Prostate gland (tissue), 2 donors: ENCODE measurements at places on chromosomes 12 and 14. TPM values are rescaled to one million over a fixed set of nuclear protein-coding genes. Genes with fewer than 3 reads are reported as not detected.

The IAPP gene
- total RNA-seq: not detected

DNA sequence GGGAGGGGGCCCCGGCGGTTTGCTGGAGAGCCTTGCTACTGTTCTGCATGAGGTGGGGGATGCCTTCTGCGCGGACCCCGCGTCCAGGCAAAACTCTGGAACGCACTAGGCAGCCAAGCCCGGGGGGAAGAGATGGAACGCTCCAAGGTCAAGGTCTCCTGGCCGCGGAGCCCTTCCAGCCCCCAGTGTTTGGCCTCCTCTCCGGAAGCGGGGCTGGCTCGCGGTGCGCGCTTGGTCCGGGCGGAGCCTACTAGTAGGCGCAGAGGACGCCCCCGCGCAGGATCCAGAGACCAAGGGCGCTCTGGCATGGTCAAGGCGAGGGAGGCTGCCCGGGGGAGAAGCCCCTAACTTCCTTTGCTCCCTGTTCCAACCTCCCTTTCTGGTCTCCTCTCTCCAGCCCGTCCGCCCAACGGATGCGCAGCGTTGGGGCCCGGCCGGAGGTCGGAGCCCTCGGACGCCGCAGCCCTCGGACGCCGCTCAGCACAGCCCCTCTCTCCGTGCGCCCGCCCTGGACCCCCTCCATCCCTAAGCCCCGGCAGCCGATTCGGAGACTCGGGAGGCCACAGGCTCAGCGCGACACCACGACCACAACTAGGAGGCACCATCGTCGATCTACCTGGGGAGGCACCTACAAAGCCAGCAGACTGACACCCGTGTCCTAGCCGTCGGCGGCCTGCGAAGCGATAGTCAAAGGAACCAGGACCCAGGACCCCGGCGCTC, 669 bp upstream of the KCNK13 start:
- peak overlapping the region; percentile 29 for H3K4me3 ChIP-seq
- no peaks in the 10 kb centered on the region for H3K4me1 ChIP-seq
- peaks cover 5% of the 10 kb centered on the region for H3K27me3 ChIP-seq
- H3K27ac ChIP-seq: no peak overlapping the region
- no peaks in the 10 kb centered on the region for H3K36me3 ChIP-seq

DNA sequence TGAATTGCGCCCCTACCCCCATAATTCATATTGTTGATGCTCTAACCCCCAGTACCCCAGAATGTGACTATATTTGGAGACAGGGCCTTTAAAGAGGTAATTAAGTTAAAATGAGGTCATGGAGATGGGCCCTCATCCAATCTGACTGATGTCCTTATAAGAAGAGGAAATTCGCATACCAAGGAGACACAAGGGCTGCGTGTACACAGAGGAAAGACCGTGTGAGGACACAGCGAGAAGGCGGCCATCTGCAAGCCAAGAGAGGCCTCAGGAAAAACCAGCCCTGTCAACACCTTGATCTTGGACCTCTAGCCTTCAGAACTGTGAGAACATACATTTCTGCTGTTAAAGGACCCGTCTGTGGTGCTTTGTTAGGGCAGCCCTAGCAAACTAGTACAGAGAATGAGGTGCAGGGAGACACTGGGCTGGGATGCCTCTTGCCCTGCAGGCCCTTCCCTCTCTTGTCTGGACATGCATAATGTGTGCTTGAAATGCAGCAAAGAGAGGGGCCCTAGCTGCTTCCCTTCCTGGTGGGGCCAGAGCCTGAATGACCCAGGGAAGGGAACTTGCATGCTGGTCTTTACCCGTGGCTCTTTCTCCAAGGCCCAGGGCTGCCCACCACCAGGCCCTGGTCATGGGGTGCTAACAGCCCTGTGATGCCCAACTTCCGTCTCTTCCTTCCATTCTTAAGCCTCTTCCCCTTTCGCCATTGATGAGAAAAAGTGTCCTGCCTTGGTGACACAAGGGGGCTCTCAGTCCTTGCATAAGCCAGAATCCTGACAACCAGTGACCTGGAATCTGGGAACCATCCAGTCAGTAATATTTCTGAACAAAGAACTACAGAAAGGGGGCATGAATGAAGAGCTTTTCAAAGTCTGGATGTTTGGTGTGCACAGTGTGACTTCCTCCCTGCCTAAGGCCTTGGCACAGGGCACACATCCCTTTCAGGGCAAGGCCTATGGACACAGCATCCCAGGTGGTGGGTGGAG, 50.0 kb upstream of the GPATCH2L start:
- no peaks in the 10 kb centered on the region for H3K4me1 ChIP-seq
- no peaks in the 10 kb centered on the region for H3K27me3 ChIP-seq
- H3K4me3 ChIP-seq: no peak overlapping the region
- H3K27ac ChIP-seq: peak overlapping the region; percentile 31
- no peaks in the 10 kb centered on the region for H3K36me3 ChIP-seq
- no peak for DNase-seq

DNA sequence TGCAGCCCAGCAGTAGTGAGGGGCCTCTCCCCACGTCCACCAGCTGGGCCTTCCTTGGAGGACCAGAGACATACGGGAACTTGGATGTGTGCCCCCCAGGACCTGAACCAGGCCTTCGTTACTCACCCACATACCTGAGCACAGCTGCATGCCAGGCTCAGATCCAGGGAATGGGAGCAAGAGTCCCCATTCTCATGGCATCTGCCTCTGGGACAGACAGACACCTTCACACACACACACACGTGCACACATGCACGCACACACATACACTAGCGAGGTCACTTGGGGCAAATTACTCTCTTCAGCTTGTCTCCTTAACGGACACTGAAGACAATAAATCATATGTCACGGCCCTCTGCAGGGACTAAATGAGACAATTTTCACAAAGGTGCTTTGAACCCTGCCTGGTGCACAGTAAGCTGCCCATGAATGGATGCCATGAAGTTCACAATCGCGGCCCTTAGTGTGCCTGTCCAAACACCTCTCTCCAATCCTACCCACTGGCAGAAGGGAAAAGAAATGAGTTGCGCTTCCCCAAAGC, 5.7 kb downstream of the SCARB1 start:
- H3K4me1 ChIP-seq: no peaks in the 10 kb centered on the region
- H3K27ac ChIP-seq: no peak overlapping the region
- no peaks in the 10 kb centered on the region for H3K27me3 ChIP-seq

DNA sequence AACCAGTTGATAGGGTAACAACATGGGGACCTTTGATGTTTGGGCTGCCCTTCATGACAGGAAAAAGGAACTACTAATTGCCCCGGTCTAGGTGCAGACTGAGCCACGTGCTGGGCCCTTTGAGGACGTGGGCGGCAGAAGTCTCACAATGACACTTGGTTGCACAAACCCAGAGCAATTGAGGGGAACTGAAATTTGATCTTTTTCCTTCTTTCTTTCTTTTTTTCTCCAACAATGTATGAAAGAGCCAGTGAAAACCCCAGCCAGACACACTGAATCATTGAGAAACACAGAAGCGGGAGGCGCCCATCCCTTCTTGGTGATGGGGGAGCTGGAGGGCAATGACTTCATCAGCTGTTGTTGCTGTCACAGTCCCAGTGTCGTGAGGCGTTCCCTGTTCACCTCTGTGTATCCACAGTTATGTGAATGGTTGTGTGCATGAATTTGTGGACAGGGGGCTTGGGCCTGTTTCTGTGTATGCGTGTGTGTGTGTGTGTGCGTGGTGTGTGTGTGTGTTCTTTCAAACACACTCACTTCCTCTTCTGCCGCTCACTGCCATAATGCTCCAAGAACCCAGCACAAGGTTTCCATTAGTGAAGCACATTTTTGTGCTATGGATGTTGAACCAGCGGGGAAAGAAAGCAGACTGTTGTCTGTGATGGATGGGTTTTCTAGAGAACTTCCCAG, 137.5 kb upstream of the CCND2 start:
- no peak overlapping the region for H3K27ac ChIP-seq
- H3K4me3 ChIP-seq: no peak overlapping the region
- peaks cover 2% of the 10 kb centered on the region for H3K27me3 ChIP-seq
- H3K4me1 ChIP-seq: no peaks in the 10 kb centered on the region
- no peak for DNase-seq

DNA sequence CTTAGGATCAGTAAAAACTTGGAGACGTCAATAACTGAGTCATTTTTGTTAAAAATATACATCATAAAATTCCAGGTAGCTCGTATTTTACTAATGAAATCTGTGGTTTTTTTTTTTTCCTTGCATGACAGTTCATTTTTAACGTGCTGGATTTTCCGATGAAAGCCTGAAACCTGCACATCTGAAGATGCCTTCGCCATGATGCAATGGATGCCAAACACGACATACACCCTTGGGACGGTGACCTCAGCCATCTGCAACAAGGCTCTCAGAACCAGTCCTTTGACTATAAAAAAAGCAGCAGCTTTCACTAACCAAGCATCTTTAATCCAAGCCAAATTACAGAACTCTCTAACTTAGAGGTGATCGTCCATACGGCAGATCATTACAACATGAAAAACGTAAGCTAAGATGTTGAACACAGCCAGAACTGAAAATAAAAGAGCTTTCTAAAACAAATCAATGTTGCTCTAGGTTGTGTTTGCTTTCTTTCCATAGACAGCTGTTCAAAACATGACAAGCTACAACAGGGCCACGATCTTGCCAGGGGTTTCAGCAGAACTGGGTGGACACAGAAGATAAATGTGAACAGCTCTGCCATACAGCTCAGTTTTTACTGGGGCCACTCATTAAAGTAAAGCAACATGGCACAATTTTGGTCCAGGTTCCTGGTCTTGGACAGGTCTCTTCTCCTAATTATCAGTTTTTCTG, 7.8 kb downstream of the NIN start:
- no peaks in the 10 kb centered on the region for H3K36me3 ChIP-seq
- no peak overlapping the region for H3K4me3 ChIP-seq
- DNase-seq: no peak
- H3K4me1 ChIP-seq: no peaks in the 10 kb centered on the region
- no peaks in the 10 kb centered on the region for H3K27me3 ChIP-seq

- H3K4me1 ChIP-seq: no peaks in the 10 kb centered on the region
- no peaks in the 10 kb centered on the region for H3K36me3 ChIP-seq
- no peak overlapping the region for H3K27ac ChIP-seq
- peak; percentile 63 for DNase-seq
- H3K4me3 ChIP-seq: no peak overlapping the region
- no peaks in the 10 kb centered on the region for H3K27me3 ChIP-seq
These were observed 76.0 kb upstream of the ST8SIA1 start for GRCh38 chr12:22410486-22410885.

DNA sequence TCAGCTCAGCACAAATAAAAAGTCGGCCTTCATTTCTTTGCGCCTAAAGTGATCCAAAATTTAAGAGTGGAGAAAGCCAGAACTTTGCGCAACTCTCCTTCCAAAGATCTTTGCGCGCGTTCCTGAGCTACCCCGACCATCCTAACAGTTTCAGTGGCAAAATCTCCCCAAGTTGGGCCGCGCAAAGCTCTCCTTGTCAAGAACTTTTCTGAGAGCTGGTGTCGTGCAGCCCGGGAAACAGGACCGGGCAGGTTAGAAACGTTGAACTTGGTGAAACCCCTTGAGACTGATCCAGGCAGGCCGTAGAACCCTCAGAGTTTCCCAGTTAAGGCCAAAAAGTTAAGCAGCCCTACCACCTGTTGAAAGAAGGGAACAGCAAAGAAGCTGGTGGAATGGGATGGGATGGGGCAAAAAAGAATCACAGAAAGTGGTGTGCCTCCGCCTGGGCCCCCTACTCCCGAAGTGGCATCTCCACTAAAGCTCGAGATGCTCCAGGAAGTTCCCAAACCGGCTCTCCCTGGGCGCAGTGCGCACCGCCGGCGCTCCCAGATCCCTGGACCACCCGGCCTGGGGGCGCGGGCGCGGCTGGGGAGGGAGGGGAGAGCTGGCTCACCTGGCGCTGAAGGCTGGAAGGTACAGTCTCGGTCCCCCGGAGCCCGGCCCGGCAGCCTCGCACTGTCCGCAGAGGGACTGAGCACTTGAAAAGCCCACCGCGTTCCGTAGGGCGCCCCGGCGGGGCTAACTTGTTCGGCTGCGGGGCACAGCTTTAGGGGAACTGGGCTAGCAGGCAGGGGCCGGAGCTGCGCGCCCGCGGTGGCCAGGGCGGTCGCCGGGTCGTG, 768 bp downstream of the DBX2 start:
- H3K4me3 ChIP-seq: peak overlapping the region; percentile 19
- no peaks in the 10 kb centered on the region for H3K4me1 ChIP-seq

DNA sequence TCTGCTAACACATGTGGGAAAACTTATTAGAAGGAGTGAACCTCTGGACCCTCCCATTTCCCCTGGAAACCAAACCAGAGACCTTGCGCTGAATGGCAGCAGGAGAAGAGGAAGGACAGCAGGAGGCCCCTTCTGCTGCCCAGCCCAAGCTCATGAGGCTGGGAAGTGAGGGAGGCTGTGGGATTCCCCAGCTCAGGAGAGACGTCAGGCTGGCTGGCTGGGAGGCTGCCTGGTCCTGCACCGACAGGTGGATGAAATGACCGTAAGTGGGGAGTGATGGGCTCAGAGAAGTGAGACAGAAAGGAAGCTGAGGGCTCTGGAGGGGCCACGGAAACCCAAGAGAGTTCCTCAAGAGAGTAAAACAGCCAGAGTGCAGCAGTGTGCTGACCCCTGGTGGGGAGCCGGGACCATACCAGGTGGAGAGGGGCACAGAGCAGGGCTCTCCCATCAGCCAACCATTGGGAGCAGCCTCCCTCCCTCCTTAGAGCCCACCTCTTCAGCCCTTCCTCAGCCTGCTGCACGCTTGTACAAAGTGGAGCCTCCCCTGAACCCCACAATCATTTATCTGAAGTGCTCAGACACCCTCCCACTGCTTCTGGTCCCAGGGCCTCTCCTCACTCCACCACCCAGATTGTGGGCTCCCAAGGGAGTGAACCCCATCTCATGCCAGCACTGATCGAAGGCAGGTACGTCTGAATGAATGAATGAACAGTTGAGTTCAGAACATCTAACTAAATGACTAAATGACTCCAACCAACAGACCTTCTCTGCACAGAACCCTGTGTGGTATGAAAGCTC, 14.0 kb downstream of the TAMALIN start:
- DNase-seq: no peak
- H3K27me3 ChIP-seq: no peaks in the 10 kb centered on the region
- no peak overlapping the region for H3K4me3 ChIP-seq
- no peaks in the 10 kb centered on the region for H3K36me3 ChIP-seq
- no peak overlapping the region for H3K27ac ChIP-seq

DNA sequence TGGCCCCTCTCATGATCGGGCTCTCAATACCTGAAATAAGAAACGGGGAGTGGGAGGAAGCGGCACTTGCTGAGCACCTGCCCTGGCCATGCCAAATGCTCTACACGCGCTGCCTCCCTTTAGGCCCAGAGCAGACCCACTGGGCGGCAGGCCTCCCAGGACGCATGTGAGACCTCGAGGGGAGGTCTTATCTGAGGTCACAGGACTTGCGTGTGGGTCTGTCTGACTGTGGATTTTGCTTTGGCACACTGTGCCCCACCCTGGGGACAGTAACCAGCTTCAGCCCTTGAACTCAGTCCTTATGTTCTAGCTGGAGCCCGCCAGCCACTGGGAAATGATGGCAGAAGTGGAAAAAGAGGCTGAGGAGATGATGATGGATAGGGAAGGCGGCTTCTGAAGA, 91.8 kb downstream of the RBM19 start:
- no peak for DNase-seq
- H3K36me3 ChIP-seq: no peaks in the 10 kb centered on the region
- H3K27ac ChIP-seq: no peak overlapping the region
- H3K4me3 ChIP-seq: no peak overlapping the region
- H3K4me1 ChIP-seq: no peaks in the 10 kb centered on the region

The SDSL gene
- 8.5 TPM for total RNA-seq
